ENCODE measurements at places on chromosomes 5 and 9.

DNA sequence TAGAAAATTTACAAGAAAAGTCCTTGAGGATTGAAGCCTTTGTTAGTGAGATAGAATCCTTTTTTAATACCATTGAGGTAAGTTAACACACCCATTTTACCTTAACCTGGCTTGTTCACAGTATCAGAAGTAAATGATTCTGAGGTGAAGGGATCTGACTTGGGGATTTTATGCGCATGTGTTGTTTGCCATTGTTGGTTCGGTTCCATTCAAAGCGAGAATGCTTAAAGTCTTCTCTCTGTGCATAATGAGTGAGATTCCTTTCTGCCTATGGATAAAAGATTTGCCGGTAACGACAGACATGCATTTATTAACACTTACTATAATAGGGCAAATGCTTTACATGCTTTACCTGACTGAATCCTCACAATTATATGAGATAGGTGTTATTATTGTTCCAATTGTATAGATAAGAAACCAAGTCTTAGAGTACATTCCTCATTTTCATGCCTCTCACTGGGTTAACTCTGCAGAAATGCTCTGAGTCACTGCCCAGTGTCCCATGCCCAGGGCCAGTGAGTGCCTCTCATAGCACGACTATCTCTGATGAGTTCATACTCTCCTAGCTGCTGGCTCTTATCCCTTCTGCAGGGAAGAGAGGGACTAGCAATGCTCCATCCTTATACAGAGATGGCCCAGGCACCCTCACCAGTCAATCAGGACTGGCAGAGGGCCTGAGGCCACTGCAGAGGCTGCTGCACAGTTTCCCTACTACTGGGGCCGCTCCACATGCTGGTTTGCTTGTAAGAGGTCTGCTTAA is 54.4 kb downstream of the CMYA5 start:
- no peak for DNase-seq

GRCh38 chr9:133576875-133577736 is 32.1 kb downstream of the FAM163B start:
- DNase-seq, result no peak

DNA sequence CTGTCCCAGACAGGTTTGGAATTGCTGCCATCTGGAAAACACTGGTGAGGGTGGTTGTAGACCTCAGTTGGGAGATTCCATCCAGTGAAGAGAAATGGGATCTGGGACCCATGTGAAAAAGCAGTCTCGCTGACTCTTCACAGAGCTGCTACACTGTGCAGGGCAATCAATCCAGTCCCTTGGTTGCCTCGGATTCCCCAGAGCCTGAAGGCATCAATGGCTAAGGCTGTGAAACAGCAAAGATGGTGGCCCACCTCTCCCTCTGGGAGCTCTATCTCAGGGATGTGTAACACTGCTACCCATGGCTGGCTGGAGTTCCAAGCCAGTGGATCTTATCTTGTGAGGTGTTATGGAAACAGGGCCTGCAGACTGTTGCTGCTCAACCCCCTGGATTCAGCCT is 256.1 kb downstream of the TMEM38B start:
- no peak for DNase-seq

DNA sequence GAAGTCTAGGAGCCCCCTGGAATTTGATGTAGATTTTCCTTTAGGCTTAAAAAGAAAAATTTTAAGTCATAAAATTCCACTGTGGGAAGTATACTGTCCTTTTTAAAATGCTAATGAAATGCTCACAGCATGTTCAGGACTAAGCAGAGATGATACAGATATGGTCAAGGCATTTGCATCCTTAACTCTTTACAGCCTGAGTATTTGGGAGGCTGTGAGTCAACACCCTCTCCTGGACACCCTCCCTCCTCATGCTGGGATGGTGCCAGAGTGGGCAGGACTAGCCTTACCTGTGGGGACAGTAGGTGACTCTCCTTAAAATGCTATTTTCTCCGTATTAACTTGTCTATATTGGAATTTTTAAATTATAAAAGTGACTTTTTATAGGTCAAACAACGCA is 197.4 kb upstream of the ELL2 start:
- DNase-seq, result no peak

DNA sequence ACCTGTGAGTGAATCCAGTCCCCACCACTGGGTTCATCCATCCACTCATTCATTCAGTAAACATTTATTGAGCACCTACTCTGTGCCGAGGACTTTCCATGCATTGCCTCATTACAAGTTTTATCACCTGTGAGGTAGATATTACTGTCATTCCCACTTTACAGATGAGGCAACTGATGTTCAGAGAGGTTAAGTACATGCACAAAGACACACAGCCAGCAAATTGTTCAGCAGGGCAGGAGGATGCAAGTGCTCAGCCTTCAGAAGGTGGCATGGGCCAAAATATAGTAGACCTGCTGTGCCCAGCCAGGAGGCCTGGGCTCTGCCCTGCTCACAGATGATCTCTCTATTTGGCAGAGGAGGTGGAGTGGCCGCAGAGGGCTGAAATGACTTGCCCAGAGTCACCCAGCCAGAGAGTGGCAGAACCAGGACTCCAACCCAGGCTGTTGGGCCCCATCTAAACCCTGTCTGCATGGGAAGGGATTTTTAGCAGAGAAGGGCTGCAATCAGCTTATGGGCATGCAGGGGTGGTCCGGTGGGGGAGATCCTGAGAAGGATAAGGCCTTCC is 7.6 kb upstream of the NEURL1B start:
- DNase-seq, result peak; percentile 37

GRCh38 chr9:97983589-97984187 is 547 bp downstream of the ANP32B start:
- peak; percentile 84 for DNase-seq

DNA sequence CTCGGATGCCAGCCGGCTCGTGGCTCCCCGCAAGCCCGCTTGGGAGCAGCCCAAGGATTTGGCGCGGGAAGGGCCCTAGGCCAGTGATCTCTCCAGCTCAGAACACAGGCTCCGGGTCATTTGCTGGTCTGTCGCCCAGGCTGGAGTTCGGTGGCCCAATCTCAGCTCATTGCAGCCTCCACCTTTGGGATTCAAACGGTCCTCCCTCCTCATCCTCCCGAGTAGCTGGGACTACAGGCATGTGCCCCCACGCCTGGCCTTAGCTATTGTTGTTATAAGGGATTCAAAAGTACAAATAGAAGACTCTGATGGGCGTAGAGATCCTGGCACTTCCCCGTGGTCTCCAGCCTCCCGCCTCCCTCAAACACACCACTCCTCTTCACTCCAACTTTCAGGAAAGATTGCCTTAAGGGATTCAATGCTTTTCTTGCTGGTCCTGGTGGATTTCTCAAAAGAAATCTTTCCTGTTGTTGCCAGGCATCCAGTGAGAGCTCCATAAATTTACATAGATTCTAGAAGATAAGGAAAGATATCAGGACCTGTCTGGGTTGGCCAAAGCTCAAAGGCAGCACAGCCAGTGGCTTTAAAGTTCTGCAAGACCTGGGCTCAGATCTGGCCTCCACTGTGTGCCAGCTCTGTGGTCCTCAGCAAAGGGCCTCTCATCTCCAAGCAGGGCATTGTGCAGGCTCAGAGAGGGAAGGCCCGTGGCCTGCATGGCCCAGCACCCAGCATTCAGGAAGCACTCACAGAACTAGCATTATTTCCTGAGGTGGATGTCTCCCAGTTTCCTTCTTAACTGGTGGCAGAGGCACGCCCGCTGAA is 1.0 kb downstream of the AIF1L start:
- DNase-seq, result no peak

GRCh38 chr5:143194206-143194605 is 209.3 kb downstream of the NR3C1 start:
- DNase-seq, result no peak

DNA sequence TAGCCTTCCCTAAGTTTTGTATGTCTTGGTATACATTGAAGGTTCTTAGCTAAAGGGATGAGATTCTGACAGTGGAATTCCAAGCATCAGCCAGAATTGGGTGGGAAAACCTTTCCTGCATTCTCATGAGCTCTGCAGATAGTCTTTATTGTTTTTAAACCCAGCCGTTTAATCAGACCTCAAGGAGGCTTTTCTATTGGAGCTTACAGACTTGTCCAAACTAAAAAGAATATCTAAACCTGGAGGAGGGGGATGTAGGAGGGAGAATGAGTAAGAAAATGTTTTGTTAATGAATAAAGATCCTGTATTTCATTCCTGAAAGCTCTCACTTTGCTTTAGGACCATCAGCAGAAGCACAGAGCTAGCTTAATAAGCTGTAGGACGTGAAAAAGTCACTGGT is 41.7 kb downstream of the EBF1 start:
- no peak for DNase-seq

DNA sequence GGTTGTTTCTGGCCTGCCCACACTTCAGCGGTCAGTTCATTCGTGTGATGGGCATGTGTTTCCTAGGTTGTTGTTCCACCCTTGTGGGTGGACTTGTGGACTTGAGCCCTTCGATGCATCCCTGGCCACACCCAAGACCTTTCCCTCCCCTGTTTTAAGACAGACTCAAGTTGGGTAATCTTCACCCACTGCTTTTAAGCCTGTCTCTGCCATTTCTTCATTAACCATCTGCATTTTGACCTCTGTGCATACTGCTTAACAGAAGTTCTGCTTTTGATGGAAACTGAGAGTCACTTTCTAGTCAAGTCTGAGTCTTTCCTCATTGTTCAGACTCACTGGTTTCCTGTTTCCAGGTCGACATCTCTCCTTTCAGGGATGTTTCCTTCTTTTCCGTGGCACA is 233.7 kb downstream of the ARHGEF28 start:
- DNase-seq, result no peak

DNA sequence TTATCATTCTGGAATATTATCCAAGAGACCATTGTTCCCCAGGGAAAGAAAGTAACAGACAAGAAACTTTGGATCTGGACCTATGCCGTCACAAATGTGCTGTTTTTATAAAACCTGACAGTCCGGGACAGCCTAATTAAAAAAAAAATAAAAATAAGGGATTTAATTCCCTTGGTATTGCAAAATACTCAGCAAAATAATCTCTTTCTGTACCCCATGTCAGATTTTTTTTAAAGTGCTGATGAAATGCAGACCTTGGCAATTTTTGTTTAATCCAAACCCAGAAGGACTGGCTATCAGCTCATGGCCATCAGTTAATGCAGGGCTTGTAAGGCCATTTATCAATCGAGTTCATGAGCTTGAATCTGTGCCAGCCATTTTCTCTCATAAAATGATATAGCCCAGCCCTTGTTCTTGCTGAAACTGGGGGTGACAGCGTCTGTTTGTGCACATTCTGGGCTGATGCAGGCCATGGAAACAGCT is 162.7 kb upstream of the S1PR3 start:
- DNase-seq, result no peak

- no peak for DNase-seq
These were observed 792 bp downstream of the NTMT1 start for GRCh38 chr9:129626625-129627284.

GRCh38 chr9:99690573-99690972 is 131.1 kb upstream of the NR4A3 start:
- no peak for DNase-seq

- DNase-seq, result peak; percentile 100
These were observed at the start of gene ZFYVE16 for GRCh38 chr5:80407735-80408483. TSS of gene ZFYVE16 (plus strand) at chr5:80408064. CDS start at chr5:80434148, 26,084 bp downstream.

DNA sequence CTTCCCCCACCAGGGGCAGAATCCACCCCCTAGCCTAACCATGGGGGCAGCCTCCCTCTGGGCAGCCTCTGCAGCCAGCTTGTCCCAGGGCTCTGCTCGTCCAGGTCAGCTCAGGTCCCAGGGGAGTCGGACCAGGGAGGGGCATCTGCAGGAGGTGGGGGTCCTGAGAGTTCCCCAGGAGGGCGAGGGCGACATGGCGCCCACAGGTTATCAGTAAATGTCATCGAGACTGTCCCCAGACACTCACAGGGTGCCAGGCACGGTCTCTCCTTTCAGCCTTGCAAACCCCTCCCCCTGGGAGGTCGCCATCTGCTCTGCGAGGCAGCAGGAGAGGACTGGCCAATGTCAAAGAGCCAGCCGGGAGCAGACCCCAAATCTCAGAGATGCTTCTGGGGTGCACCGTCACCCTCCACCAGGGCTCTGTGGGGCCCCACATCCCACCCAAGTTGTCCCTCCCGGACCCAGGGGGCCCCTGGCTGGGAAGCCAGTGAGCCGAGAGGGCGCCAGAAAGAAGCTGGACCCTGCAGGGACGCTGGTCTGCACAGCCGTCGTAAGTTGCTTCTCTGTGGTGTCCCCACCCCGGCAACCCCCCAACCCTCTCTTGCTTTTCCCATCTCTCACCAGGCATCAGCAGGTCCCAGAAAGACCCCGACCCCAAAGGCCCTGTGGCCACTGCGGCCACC is 69.3 kb downstream of the NTNG2 start:
- DNase-seq, result no peak

- no peak for DNase-seq
These were observed 14.6 kb downstream of the INIP start for GRCh38 chr9:112703304-112703703.

DNA sequence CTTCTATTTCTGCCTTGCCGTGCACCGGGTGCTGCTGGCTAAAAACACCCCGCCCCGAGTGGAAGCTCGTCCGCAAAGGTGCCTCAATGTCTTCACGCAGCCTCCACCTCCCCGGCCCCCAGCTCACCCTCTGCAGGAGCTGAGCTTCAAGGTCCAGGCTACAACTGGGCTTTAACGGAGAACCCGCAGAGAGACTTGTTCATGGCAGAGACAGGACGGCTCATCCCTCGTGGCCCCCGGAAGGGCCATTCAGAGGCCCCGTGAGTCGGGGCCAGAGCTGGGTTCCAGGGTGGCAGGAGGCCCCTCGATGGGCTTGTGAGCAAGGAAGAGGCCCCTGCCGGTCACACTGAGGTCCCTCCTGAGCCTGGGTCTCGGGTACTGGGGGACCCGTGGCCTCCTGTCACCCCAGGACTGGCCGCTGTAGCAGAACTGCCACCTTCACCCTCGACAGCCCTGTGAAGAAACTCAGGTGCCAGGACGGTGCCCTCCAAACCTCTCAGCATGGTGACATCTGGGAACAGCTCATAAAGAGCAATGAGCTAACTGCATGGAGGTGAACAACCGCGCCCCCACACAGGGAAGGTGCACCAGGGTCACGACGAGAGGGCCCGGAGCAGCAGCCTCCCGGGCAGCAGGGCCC is 58.0 kb upstream of the UBAC1 start:
- peak; percentile 77 for DNase-seq

DNA sequence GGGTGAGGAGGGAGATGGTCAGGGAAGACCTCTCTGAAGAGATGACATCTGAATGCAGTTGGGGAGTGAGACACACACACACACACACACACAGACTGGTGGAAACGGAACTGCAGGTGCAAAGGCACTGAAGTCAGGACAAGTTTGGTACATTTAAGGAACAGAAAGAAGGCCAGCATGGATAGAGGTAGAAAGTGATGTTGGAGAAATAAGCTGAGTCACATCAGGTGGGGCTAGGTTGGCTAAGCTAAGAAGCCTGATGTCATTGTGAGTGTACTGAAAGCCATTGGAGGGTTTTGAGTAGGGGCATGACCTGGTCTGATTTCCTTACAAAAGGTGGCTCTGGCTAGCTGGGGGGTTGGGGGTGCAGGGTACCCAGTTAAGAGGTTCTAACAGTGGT is 3.1 kb downstream of the BSPRY start:
- DNase-seq, result no peak

DNA sequence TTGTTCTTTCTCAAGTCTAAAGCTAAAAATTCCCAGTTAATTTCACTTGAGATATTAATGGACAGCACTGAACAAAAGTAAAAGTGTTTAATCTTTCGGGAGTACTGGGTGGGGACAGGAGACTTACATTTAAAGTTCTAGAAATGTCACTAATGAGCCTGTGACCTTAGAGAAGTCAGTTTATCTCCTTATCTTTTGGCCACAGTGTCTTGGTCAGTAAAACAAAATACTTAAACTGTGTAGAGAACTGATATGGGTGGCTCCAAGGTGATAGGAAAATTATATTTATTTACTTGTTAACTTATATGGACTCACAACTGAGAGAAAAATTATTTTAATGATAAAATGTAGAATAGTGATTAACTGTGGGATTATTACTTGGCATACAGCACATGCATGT is 8.9 kb downstream of the IPO11 start:
- DNase-seq, result no peak
